ENCODE measurements at places on chromosomes 2 and 18.
A peak's percentile ranks its signal among the peaks of the same experiment; 100 is the strongest.

DNA sequence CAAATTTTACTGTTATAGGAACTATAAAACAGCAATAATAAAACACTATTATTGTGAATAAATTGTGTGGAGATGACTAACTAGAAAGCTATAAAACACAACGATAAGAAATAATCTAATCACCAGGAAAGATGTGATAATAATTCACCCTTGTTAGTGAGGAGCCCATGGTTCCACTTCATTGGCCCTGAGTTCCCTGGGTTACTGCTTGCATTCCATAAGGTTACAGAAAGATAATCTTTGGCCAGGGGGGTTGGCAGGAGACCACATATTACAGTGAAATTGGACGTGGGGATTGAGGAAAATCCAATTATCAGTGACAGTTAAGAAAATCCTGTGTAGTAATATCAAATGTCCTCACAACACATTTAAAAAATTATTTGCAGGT is 2.5 kb upstream of the CPO start:
- no peak for DNase-seq

DNA sequence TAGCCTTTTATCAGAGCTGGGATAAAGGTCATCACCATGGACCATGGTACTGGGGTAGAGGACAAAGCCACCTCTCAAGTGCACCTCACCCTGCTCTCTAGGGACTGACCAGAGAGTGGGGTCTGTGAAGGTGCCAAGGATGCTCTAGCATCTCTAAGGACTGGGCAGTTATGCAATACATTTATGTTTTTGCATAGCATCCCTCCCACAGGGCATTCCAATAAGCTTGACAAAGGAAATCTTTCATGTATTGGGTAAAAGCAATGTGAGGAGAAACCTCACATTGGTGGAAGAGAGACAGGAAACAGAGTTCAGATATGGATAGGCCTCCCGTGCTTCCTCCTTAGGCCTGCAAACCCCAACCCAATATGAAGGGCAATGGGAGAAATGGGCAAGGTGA is 31.6 kb downstream of the STK39 start:
- DNase-seq: no peak

DNA sequence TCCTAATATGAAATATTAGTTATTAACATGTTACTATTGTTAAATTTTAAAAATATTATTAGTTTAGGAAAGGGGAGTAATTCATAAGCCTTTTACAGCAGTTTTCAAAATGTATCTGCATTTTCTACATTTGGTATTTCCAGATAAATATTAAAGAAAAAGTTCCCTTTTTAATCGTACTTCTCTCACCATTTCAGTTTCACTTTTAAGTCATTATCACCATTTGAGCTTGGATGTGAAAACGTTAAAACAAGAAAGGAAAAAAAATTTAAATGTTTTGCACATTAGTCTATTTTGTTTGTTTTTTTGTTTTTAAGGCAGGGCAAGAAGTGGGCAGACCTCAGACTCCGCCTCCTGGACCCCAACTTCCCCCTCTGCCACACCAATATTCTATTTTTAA is 3.3 kb upstream of the SRSF7 start:
- DNase-seq: peak; percentile 52

DNA sequence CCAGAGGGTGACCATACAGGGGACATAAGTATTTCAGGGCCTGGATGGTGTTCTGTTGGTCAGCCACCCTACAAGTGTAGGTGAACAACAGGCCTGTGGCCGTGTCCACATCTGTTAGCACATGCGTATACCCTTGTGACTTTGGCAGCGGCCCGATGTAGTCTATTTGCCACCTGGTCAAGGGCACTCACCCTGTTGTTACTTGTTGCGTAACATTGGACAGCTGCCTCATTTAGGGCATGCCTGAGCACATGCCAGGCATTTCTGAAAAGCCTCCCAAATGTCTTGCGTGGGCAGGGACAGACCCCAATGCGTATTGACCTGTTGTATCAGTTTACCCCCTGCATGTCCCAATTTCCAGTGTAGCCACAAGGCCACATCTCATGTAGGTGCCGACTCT is 235.0 kb downstream of the MBD5 start:
- no peak for DNase-seq

DNA sequence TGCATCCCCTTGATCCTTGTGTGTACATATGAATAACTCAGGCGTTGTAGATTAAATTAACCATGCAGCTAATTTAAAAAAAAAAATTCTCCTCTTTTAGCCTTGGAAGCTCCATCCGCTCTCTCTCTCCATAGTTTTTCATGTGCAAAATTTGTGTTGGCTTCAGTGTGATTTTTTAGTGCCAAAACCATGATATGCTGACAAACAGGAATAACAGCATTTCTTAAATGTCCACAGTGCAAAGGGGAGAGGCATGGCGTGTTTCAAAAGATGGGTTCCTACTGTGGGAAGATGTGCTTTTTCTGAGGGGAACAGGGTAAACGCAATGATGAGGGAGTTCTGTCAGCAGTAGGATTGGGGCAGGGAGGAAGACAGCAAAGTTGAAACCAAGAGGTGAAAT is 247.0 kb downstream of the ICOS start:
- no peak for DNase-seq

DNA sequence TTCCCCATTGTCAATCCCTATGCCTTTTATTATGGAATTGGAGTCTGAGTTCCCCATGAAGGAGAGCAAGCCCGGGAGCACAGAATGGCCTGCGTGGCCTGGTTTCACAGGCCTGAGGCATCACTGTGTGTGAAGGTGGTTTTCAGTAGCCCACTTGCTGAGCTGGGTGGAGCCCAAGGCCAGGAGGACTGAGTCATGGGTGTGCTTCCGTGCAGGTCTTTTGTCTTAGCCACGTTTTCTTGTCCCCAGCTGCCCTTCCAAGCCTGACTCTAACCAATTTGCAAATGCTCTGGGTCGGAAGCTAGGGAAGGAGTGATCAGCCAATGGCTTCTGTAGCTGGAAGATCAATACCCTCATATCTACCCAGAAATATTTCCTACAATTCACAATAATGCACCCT is 119.2 kb downstream of the MAPK4 start:
- DNase-seq: no peak

- no peak for DNase-seq
Measured at GRCh38 chr2:61537950-61538199, 281 bp downstream of the XPO1 start.

DNA sequence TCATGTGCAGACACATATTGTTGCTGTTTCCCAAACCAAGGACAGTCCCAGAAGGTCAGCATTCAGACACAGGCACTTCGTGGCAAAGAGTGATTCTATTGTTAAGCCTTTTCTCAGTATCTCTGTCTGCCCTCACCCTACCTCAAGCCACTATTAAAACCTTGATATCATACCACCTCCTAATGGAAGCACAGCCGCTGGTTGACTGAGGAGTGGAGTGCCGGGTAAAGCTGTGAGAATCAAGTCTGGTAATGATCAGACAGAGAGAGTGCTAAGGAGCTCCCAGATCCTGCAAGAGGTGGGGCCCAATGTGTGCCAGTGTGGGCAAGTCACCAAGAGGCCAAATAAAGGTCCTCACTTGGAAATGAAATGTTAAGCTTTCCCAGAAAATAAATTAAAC is 819.5 kb downstream of the BCL11A start:
- DNase-seq: no peak

DNA sequence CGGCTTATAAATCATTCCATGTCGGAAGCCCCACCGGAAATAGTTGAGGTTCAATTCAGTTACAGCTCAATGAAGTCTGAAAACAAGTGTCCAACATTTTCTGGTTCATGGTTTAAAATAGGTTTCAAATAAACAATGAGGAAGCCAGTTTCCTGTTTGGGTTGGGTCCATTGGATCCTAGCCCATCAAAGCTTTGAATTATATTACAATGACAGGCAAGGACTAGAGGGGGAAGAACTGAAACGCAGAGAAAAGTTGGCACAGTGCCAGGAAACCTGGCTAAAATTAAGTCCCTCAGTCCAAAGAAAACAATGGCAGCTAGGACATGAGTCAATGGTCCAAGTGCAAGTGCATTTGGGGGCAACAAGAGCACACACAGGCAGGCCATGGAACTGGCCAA is 32.0 kb downstream of the SLC14A1 start:
- no peak for DNase-seq

GRCh38 chr2:56210291-56210690 is 26.5 kb downstream of the CCDC85A start:
- DNase-seq: no peak

DNA sequence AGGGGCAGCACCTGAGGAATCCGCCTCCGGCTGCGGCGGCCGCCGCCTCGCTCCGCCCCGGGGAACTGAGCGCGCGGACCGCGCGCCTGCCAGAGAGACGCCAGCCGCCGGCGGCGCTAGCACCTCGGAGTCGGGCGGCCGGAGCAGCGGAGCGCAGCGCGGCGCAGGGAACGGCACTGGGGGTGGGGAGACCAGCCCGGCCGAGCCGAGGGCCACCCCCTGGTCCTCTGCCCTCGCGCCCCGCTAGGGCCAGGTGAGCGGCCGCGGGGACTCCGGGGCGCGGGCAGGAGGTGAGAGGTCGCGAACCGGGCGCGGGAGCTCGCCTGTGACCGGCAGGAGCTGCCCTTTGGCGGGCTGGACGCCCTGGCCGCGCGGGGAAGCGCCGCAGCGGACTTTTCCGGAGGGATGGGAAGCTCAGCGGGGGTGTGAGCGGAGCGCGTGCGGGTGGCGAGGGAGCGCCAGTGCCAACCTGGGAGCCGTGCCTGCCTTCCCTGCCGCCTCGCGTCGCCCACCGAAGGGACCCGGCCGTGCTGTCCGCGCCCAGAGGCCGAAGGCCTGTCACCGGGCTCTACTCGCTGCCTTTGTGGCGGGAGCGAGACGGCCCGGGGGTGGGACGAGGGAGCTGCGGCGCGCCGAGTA is at the start of gene GREB1L:
TSS of gene GREB1L (plus strand) at position 92 of the 639 bp plus-strand sequence. CDS start 141,287 bp downstream, outside the sequence.
- no peak for DNase-seq

DNA sequence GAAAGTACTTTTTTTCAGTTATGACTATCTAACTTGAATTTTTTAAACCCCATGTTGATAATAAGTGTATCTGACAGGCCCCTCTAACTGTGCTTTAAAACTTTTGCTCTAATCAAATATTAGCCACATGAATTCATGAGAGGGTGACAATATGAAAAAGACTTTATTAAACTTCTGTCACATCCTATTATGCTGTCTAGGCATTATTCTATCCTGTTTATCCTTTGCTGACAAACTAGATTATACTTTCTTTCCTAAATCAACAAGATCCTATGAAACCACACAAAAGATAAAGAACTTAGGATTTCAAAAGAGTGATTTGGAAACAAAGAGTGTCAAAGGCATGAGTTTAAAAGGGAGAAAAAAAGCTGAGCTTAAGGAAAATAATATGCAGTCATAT is 57.8 kb downstream of the ST6GAL2 start:
- DNase-seq: no peak

DNA sequence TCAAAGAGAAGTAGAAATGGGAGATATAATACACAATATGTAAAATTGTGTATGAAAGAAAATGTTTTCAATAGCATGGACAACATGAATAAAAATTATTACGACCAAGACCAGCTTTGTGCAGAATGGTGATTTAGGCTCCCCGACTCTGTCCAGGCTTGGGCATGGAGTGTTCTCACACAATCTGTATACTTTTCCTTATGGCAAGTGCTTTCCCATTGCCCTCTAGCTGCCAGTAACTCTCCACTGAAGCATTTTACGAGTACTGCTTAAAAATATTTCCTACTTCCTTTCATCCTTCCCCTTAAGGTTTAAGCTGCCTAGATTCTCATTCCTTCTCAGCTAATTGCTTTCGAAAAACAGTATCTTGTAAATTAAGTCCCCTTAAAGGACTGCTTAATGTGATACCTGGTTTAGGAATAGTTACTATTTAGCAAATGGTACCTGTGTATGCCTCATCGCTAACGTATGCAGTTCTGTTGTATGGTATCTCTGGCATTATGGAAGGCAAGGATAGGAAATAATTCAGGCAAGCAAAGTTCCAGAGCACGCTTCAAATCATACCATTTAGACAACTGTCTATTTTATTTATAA is 714.6 kb downstream of the ERBB4 start:
- DNase-seq: no peak

- DNase-seq: no peak
Measured at GRCh38 chr2:13193075-13193474, 476.3 kb downstream of the TRIB2 start.

DNA sequence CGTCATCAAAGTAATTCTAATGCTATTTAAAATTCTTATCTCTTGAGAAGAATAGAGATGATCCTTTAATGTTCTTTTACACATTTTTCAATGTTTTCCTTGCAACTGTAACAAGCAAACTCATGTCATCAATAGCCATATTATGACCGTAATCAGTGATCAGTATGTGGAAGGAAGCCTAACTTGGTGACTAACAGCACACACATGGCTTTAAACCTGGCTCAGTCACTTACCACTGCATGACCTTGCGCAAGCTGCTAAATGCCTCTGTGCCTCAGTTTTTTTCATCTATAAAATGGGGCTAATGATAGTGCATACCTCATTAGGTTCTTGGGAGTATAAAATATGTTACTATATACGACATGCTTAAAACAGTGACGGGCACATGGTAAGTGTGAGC is 149.7 kb downstream of the BCL2 start:
- DNase-seq: no peak

DNA sequence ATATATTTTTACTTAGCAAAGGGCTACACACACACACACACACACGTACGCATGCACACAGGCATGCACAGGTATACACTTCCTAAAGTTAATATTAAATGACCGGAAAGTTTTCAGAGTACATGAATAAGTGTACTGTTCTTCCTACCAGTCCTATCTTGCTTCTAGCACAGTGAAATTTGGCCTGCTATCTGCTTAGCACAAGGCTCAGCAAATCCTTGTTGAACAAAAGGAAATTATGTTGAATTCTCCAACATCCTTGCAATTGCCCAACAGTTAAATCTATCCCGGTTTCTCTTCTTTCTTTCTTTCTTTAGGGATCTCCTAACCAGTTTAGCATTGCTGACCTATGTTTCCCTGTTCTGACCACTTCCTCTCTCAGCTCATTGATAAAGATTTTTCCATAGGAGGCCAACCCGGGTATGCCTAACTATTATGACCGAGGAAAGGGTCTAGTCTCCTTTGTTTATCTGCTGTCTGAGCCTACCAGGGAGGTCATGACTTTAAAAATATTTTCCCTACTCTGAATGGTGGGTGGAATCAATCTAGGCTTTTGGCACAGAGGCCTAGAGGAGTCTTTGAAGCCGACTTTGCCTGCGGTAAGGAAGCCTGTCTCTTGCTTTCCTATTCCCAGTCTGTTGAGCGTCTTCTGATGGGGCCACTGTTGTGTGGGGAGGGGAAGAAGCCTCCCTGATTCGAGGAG is 400.7 kb downstream of the HRH4 start:
- no peak for DNase-seq
